RWPE2 (cell line): ENCODE measurements at places on chromosomes 1 and 21.
A peak's percentile ranks its signal among the peaks of the same experiment; 100 is the strongest.

- no peak for DNase-seq
- H3K4me3 ChIP-seq = peak within 1 kb of the TSS; percentile 17
- peaks cover 51% of the 10 kb centered on the region for H3K27me3 ChIP-seq
Observed at GRCh38 chr1:34929497-34929852, at the start of gene DLGAP3. DLGAP3 (minus strand) TSS chr1:34929650; CDS start chr1:34905383, 24,267 bp downstream.

DNA sequence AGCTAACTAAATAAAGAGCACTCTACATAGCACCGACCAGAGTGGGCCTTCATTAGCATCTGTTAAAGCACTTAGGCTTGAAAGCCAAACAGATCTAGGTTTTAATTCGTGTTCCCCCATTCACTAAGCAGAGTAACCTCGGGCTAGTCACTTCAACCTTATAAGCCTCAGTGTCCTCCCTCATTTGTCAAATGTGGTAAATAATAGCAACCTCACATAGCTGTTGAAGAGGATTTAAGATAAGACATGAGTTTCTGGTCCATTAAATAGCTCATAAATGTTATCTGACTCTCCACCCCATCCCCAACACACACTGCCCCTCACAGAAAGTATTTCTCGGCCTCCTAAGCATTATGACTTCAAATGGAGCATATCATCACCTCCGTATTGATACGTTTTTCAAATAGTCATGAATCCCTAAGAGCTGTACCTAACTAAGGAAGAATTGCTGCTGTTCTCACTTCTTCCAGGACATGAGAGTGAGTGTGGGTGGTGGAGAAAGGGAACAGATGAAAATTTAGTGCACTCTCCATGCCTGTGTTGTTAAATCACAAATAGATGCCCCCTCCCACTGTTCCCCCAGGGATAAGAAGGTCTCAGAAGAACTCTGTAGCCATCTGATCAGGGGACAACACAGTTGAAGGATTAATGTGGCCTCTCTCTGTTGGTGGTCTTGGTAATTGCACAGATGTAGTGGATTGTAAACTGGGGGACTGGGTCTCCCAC, 47.6 kb downstream of the PLPP3 start:
- H3K27ac ChIP-seq = no peak overlapping the region
- no peak for DNase-seq
- H3K27me3 ChIP-seq = no peaks in the 10 kb centered on the region

DNA sequence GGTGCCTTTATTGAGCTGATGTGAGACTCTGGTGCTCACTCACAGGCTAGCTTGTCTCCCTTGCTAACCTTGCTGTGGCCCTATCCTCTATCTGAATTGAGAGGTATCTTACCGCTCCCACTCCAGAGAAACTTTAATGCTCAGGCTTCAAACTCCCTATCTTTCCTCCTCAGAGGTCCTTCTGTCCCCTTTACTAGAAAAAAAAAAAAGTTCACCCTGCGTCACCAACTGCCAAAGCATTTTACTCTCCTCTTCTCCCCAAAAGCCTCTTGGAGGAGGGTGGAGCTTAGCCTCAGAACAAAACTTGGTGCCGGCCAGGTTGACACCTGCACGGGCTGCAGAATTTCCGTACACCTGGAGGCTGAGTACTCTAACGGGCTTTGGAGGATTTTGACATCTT, 55.1 kb downstream of the ATP2B4 start:
- peaks cover 12% of the 10 kb centered on the region for H3K36me3 ChIP-seq
- H3K4me1 ChIP-seq = peaks cover 8% of the 10 kb centered on the region
- no peak for DNase-seq
- H3K27me3 ChIP-seq = no peaks in the 10 kb centered on the region

DNA sequence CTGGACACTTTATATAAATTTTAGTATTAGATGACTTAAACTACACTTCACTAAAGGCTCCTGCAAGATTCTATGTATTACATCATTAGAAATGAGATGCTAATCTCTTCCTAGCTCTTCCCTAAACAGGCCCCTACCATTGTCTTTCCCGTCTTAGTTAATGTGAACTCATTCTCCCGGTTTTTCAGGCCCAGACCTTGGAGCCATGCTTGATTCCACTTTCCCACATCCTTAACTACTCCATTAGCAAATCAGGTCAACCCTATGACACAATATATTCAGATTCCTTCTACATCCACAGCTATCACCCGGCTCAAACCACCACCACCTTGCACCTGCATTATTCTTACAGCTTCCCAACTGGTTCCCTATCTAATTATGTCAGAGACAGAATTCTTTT, 73.3 kb downstream of the NVL start:
- H3K4me3 ChIP-seq = no peak overlapping the region
- no peaks in the 10 kb centered on the region for H3K36me3 ChIP-seq
- H3K27me3 ChIP-seq = no peaks in the 10 kb centered on the region
- H3K4me1 ChIP-seq = no peaks in the 10 kb centered on the region
- no peak overlapping the region for H3K27ac ChIP-seq

- H3K36me3 ChIP-seq = peaks cover 87% of the 10 kb centered on the region
- H3K4me3 ChIP-seq = no peak overlapping the region
- no peaks in the 10 kb centered on the region for H3K27me3 ChIP-seq
- H3K27ac ChIP-seq = no peak overlapping the region
- no peak for DNase-seq
- peaks cover 13% of the 10 kb centered on the region for H3K4me1 ChIP-seq
Observed at GRCh38 chr1:40755067-40755466, 28.5 kb upstream of the KCNQ4 start.

DNA sequence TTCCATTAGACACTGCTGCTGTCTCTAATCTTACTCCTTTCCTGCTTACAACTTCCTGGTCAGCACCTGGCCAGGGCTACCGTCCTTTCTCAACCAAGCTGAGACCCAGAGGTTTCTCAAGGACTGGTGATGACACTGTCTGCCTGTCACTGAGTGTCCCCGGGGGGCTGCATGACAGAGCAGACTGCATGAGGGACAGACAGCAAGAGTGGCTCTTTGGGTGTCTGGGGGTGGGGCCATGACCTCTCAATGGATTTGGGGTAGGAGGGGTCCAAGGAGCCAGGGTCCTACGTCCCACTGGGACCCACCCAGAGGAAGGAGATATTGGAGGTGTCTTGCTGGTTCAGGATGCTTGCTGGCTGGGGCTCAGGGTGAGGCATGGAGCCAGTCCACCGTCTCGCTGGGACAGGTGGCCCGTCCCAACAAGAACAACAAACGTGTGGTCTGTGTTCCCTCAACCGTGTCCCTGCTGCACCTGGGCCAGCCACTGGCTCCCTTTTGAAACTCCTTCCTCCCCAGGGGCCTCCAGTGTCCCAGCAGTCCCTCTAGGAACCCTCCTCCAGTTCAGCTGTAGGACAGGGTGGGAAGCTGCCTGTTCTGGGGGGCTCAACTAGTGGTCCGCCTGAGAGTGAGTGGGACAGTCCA, 344.6 kb upstream of the AJAP1 start:
- no peaks in the 10 kb centered on the region for H3K36me3 ChIP-seq
- no peak for DNase-seq
- no peak overlapping the region for H3K27ac ChIP-seq
- H3K4me3 ChIP-seq = no peak overlapping the region
- no peaks in the 10 kb centered on the region for H3K4me1 ChIP-seq

DNA sequence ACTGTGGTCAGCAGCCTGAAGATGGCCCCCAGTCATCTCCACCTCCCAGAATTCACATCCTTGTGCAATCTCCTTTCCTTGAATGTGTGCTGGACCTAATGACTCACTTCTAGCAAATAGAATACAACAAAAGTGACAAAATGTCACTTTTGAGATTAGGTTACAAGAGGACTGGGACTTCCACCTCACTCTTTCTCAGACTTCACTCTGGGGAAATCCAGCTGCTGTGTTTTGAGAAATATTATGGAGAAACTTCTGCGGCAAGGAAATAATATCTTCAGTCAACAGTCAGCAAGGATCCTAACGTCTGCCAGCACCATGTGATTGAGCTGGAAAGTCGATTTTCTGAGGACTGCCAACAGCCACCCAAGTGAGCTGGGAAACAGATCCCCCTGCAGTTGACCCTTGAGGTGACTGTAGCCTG, 70.5 kb upstream of the GADD45A start:
- H3K27ac ChIP-seq = no peak overlapping the region
- DNase-seq = no peak
- no peaks in the 10 kb centered on the region for H3K27me3 ChIP-seq

DNA sequence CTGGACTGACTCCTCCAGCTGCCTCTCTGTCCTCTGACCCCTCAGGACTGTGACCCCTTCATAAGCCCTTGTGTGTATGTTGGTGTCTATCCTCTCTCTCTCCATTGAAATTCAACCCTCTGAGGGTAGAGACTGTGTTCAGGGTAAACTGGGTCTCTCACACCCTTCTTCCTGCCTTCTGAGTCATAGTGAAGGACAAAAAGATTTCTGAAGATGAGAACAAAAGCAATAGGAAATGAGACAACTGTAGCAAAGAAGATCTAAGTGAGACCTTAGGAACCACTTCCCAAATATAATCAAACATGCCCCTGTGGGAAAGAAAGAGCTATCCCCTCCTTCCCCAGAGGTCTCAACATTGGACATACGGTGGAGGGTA, 16.9 kb downstream of the NUAK2 start:
- H3K27me3 ChIP-seq = no peaks in the 10 kb centered on the region
- no peak overlapping the region for H3K4me3 ChIP-seq
- peaks cover 26% of the 10 kb centered on the region for H3K4me1 ChIP-seq
- DNase-seq = no peak
- peak overlapping the region; percentile 97 for H3K27ac ChIP-seq

DNA sequence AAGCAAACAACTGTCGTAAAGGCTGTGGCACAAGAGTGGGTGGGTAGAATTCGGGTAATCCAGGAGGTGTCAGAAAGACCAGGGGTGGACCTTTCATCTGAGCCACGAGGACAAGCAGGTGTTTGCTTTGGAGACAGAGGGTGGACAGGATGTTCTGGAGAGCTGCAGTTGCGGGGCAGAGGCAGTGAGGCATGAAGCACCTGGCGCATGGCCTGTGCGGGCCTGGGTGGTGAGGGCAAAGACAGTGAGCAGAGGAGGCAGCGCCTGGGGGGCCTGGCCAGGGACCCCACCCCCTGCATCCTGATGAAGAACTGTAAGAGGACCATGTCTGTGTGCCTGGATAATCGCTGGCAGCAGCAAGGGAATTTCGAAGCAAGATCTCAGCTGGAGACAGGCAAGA, 24.9 kb downstream of the KIF26B start:
- H3K4me1 ChIP-seq = no peaks in the 10 kb centered on the region
- no peak overlapping the region for H3K4me3 ChIP-seq
- H3K36me3 ChIP-seq = no peaks in the 10 kb centered on the region
- DNase-seq = no peak

GRCh38 chr1:11342621-11343032, 69.6 kb downstream of the UBIAD1 start:
- no peak for DNase-seq
- H3K27ac ChIP-seq = no peak overlapping the region
- no peaks in the 10 kb centered on the region for H3K36me3 ChIP-seq
- no peaks in the 10 kb centered on the region for H3K4me1 ChIP-seq

DNA sequence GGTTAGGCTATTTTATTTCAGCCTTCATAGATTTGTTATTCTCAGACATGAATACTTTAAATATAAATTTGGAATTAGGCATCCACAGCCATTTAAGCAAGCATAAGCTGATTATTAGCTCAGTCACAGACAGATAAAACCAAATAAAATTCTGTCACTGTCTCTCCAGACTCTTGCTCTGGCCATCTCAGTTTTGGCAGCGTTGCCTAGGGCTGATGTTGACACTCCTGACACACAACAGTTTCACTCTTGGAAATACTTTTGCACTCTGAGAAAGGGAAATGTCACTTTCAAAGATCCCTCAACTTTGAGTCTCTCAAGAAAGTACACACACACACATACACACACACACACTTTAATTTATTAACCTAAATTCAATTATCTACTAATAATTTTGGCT, 372.7 kb downstream of the BRINP3 start:
- H3K4me1 ChIP-seq = no peaks in the 10 kb centered on the region
- H3K27me3 ChIP-seq = peaks cover 6% of the 10 kb centered on the region

- no peak overlapping the region for H3K27ac ChIP-seq
- no peaks in the 10 kb centered on the region for H3K4me1 ChIP-seq
- H3K27me3 ChIP-seq = no peaks in the 10 kb centered on the region
Observed at GRCh38 chr1:214380986-214381695, 100.2 kb downstream of the SMYD2 start.

DNA sequence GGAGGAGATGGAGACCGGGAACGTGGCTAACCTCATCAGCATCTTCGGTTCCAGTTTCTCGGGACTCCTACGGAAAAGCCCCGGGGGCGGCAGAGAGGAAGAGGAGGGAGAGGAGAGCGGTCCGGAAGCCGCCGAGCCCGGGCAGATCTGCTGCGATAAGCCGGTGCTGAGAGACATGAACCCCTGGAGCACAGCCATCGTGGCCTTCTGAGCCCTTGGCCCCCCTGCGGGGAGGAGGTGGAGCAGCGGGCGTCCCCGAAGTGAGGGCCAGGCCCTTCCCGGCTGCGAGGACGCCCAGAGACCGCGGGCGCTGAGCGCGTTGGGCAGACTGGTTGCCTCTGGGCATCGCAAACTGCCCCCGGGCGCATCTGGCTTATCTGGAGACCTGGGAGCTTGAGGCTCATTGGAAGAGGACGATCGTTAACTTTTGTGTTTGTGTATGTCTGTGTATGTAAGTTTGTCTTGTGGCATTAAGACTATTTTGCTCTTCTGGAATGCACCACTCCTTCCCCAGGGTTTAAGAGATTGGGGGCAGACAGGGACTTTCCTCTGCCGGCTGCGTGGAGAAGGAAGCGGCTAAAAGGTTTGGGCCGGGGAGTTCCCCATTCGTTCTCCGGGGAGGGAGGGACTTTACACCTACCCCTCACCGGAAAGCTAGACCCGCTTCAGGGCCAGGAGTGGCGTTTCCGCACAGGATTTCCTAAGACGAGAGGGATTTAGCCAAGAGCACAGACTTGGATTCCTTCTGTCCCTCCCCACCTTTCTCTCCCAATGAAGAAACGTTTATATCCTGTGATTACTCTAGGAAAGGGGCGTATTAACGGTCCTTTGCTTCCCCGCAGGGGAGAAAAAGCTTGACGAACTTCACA, 1.4 kb downstream of the IER5 start:
- H3K27ac ChIP-seq = peak overlapping the region; percentile 97
- peaks cover 53% of the 10 kb centered on the region for H3K36me3 ChIP-seq
- H3K4me3 ChIP-seq = peak overlapping the region; percentile 75
- H3K27me3 ChIP-seq = no peaks in the 10 kb centered on the region
- peaks cover 28% of the 10 kb centered on the region for H3K4me1 ChIP-seq

- no peaks in the 10 kb centered on the region for H3K4me1 ChIP-seq
- no peak overlapping the region for H3K4me3 ChIP-seq
- no peak for DNase-seq
- H3K36me3 ChIP-seq = no peaks in the 10 kb centered on the region
- no peak overlapping the region for H3K27ac ChIP-seq
- no peaks in the 10 kb centered on the region for H3K27me3 ChIP-seq
Observed at GRCh38 chr1:8477166-8477982, 159.5 kb downstream of the SLC45A1 start.

- no peak overlapping the region for H3K27ac ChIP-seq
- DNase-seq = no peak
- no peaks in the 10 kb centered on the region for H3K36me3 ChIP-seq
- no peak overlapping the region for H3K4me3 ChIP-seq
- H3K27me3 ChIP-seq = peaks cover 71% of the 10 kb centered on the region
Observed at GRCh38 chr1:76868916-76869315, 1.6 kb downstream of the ST6GALNAC5 start.

- no peak overlapping the region for H3K27ac ChIP-seq
- no peak overlapping the region for H3K4me3 ChIP-seq
- no peak for DNase-seq
- H3K27me3 ChIP-seq = no peaks in the 10 kb centered on the region
- no peaks in the 10 kb centered on the region for H3K36me3 ChIP-seq
Observed at GRCh38 chr1:186206048-186206570, 168.9 kb downstream of the TPR start.

GRCh38 chr21:41482301-41482700, 25.7 kb downstream of the TMPRSS2 start:
- no peaks in the 10 kb centered on the region for H3K36me3 ChIP-seq
- no peak overlapping the region for H3K4me3 ChIP-seq
- no peak for DNase-seq
- H3K27me3 ChIP-seq = no peaks in the 10 kb centered on the region
- no peaks in the 10 kb centered on the region for H3K4me1 ChIP-seq
- no peak overlapping the region for H3K27ac ChIP-seq
